Activated CD4-positive, alpha-beta T cell treated with anti-CD3 and anti-CD28 coated beads, Interleukin-10, Interleukin-2, amounts not matched to agents 100 ng/mL and 50 ng/mL, durations not matched to agents 16 hours and 8 hours (primary cell): ENCODE measurements at places on chromosomes 4 and X.

DNA sequence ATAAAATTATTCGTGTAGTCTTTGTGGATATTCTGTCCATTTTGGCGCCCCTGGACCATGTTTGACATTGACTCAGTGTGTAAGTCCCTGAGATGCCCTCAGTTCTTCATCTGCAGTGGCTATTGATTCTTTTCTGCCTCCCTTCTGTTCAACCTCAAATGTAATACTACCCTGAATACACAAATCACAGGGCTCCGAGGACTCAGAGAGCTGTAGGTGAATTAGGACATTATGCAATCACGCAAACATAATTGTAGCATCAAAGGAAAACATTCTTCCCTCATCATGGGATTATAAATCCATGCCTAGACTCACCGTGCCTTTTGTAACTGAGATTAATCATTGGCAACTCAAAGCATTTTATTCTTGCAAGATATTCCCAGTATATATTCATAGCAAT, 161.4 kb upstream of the PACRGL start:
- DNase-seq: no peak

DNA sequence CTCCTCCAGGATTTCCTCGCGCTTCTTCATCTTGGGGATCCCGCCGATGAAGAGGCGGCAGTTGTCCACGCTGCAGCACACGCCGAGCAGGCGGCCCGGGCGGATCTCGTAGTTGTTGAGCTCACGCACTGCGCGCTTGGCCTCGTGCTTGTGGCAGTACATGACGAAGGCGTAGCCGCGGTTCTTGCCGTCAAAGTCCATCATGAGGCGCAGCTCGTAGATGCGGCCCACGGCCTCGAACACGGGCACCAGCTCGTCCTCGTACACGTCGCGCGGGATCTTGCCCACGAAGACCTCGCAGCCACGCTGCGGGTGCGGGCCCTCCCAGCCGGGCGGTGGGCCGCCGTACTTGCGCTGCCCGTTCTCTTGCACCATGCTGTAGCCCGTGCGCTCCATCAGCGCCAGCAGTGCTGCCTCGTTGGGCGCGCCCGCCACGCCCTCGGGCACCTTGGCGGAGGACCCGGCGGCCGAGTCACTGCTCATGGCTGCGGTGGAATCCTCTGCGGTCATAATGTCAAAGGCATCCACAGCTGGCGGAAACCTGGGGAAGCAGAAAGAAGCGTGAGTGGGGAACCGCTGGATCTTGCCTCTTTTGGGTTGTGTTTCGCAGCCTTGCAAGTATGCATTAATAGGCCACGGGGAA, 103.4 kb downstream of the CHRNA9 start:
- no peak for DNase-seq

DNA sequence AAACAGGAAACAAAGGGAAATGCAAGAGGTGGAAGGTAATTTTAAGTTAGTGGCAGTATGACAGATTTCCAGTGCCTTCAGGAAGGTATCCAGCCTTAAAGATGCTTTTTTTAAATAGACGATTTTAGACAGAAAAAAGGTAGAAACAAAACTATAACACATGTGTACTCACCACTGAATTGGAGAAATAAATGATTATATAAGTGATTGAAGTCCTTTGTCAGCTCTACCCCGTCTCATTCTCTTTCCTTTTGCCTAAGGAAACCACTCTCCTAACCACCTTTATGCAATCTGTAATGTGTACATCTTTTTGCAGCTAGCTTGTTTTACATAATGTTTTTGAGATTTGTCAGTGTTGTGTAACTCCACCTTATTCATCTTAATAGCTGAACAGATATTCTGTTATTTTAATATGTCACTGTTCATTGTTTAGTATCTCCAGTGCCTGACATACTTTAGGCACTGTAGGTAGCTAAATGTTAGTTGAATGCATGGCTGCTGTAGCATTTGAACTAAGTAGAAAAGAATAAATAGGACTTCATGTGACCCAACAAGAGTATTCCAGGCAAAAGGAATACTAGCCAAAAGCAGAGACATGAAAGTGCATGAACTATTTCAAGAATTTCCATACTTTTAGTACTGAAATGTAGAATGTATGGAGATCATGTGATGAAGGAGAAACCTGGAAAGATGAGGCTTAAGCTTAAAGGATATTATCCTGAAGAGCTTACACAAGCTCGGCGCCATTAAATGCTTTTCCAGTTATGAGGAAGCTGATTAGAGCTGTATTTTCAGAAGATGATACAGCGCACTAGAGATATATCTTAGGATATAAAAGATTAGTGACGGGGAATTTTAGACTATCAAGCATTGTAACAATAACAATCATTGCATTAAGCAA, 865 bp downstream of the FAM200B start:
- peak; percentile 10 for DNase-seq

DNA sequence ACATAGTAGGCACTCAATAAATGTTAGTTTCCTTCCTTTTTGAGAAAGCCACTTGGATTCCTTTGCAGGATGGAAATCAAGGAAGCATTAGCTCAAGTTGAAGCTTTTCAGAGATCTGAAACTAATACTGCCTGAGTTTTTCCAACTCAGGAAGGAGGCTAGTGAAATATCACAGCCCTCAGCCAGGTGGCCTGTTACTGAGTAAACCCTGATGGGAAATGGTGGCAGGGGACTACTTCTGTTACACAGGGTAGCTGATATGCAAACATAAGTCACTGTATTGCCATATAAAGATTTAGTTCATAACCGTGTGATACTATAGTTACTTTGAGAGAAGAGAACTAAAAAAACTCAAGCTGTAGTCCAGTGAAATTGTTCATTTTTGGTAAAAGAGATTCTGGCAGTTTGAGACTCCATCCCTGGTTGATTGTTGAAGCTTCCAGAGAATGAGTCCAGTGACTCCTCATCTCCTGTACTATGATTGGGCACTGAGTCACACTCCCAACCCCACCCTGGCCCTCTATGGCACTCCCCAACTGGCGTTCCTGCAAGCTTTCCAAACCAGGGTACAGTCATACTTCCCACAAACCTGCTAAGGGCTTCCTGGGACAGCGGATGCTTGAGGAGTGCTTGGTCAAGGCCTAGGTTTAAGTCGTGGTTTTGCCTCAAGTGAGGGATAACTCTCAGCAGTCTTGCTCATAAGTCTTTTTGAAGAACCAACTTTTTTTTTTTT, 81.8 kb downstream of the MID1IP1 start:
- DNase-seq: no peak

GRCh38 chr4:175351473-175351872, 433.3 kb downstream of the ADAM29 start:
- no peak for DNase-seq
